Mesothelial cell of epicardium (in vitro differentiated cells): ENCODE measurements at places on chromosomes 6 and 20. TPM values are rescaled to one million over a fixed set of nuclear protein-coding genes. Genes with fewer than 3 reads are reported as not detected.

ETV7 gene
- 0.38 to 0.47 TPM (median 0.45 TPM) in 3 replicates for total RNA-seq

VNN1 gene
- total RNA-seq: not detected in 3 replicates

PTGIS gene
- total RNA-seq: 113 to 118 TPM (median 117 TPM) in 3 replicates

DLL1 gene
- total RNA-seq: 2.6 to 4.8 TPM (median 3.6 TPM) in 3 replicates

TREM2 gene
- not detected in 3 replicates for total RNA-seq

DSP gene
- 163 to 172 TPM (median 171 TPM) in 3 replicates for total RNA-seq

RAD21L1 gene
- not detected in 3 replicates for total RNA-seq

CRIP3 gene
- total RNA-seq: 2.2 to 3.4 TPM (median 2.9 TPM) in 3 replicates

COL9A3 gene
- 573 to 576 TPM (median 576 TPM) in 3 replicates for total RNA-seq

CST8 gene
- not detected in 3 replicates for total RNA-seq

TSHZ2 gene
- total RNA-seq: 28.8 to 31.0 TPM (median 29.1 TPM) in 3 replicates

- H3K27me3 ChIP-seq: no peaks in the 10 kb centered on the region
- peak overlapping the region; percentile 95 for H3K4me3 ChIP-seq
- no peak for DNase-seq
- peaks cover 8% of the 10 kb centered on the region for H3K36me3 ChIP-seq
- peaks cover 52% of the 10 kb centered on the region for H3K4me1 ChIP-seq
Measured at GRCh38 chr6:42448927-42449659, 2.6 kb downstream of the TRERF1 start.

DNA sequence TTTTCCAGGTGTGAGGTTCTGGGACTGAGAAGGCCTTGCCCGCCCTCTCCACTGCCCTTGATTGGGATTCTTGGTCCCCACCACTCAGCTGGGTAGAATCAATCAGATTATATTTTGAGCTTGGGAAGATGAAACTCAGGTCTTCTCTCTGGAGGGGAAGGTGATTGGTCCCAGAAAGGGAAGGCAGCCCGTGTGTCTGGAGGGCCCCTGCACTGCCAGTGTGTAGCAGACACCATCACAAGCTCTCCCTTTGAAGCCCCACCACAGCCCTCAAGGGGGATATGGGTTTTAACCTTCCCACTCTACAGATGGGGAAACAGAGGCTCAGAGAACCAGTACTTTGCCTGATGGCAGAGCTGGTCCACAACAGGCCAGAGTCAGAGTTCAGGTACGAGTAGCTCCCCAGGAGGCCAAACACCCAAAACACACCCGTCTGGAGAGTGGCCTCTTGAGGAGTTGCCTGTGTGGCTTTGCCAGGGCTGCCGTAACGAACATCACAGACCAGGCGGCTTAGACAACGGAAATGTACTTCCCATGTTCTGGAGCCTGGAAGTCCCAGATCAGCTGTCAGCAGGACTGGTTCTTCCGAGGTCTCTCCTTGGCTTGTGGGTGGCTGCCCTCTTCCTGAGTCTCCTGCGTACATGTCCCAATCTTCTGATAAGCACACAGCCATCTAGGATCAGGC, 205.6 kb downstream of the SYNDIG1 start:
- DNase-seq: no peak
- no peaks in the 10 kb centered on the region for H3K27me3 ChIP-seq
- H3K36me3 ChIP-seq: no peaks in the 10 kb centered on the region
- H3K27ac ChIP-seq: no peak overlapping the region
- H3K4me1 ChIP-seq: no peaks in the 10 kb centered on the region

GRCh38 chr6:153123801-153124200, 7.3 kb downstream of the RGS17 start:
- peaks cover 2% of the 10 kb centered on the region for H3K4me1 ChIP-seq
- H3K4me3 ChIP-seq: no peak overlapping the region
- peaks cover 70% of the 10 kb centered on the region for H3K27me3 ChIP-seq
- no peak overlapping the region for H3K27ac ChIP-seq
- H3K36me3 ChIP-seq: no peaks in the 10 kb centered on the region

GRCh38 chr6:167960579-167960978, 36.9 kb upstream of the KIF25 start:
- peaks cover 34% of the 10 kb centered on the region for H3K36me3 ChIP-seq
- no peak for DNase-seq
- no peak overlapping the region for H3K4me3 ChIP-seq
- H3K27ac ChIP-seq: no peak overlapping the region

DNA sequence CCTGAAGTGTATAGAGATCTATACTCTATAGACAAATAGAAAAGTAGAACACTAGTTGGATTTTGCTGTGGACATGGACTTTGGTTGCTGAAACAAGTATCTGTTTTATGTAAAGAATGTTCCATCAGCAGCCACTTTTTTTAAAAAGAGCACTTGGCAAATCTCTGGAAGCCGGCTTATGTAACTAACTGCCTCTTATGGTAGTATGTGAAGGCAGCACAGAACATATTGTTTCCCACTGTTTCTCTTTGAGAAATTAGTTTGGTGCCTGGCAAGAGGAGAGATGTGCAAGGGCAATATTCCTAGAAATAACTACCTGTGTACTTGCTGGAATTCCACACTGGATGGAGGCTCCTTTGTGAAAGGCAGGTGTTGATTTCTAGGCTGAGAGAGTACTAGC, 242.3 kb upstream of the PREP start:
- no peaks in the 10 kb centered on the region for H3K36me3 ChIP-seq
- no peaks in the 10 kb centered on the region for H3K4me1 ChIP-seq
- H3K27ac ChIP-seq: no peak overlapping the region
- no peak overlapping the region for H3K4me3 ChIP-seq

GRCh38 chr20:32918751-32919150, 60.0 kb downstream of the EFCAB8 start:
- DNase-seq: no peak
- H3K4me3 ChIP-seq: no peak overlapping the region
- peaks cover 14% of the 10 kb centered on the region for H3K27me3 ChIP-seq
- no peaks in the 10 kb centered on the region for H3K36me3 ChIP-seq

DNA sequence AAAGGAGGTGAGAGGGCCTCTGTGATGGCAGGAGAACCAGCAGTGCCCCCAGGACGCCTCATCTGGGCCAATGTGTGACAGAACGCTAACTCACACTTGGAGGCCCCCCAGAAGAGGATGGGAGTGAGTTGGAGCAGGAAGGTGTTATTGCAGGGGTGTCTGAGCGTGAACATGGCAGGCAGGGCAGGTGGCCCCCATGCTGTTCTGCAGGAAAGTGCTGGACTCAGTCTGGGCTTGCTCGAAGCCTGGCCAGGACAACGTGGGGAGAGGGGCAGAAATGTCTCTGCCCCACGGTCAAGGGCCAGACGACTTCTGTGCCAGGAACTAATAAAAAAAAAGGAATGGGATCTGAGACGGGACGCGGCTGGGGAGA, 931 bp upstream of the EBF4 start:
- peak overlapping the region; percentile 97 for H3K27ac ChIP-seq
- H3K36me3 ChIP-seq: peaks cover 7% of the 10 kb centered on the region
- no peak for DNase-seq

GRCh38 chr6:111342913-111343312, 140.1 kb downstream of the REV3L start:
- H3K27me3 ChIP-seq: no peaks in the 10 kb centered on the region
- no peak for DNase-seq
- H3K36me3 ChIP-seq: peaks cover 28% of the 10 kb centered on the region
- H3K27ac ChIP-seq: no peak overlapping the region
- H3K4me1 ChIP-seq: no peaks in the 10 kb centered on the region
- H3K4me3 ChIP-seq: no peak overlapping the region

DNA sequence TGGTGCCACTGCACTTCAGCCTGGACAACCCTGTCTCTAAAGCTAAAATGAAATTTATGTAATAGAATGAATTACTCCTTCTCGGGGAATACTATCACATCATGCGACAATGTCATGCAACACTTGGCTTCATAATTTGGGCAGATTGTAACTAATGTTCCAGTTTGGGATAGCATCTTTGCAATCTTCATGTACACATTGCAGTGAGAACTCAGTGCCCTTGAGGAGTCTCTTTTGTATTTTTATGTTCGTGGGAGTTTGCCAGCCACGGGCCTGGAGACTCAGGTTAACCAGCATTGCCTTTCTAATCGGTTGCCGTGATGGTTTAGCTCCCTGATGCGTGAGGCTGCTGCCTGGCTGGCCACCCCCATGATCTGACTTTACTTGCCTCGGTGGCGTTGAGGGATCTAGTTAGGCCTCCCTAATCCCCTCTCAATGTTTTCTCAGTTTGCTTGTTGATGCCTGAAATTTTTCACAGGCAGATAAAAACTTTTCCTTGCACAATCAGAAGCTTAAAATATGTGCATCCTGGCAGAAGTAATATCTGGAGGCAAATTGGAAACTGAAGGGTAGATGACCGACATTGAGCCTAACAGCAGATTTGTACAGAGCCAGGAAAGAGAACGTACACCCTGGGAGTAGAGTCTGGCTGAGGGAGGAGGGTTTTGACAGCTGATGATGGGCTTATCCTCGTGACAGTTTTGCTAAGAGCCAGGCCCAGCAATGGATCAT, 2.4 kb downstream of the GMPR start:
- DNase-seq: no peak
- peaks cover 13% of the 10 kb centered on the region for H3K27me3 ChIP-seq
- no peak overlapping the region for H3K27ac ChIP-seq
- H3K4me3 ChIP-seq: no peak overlapping the region

GRCh38 chr6:45814772-45815171, 200.9 kb downstream of the CLIC5 start:
- peaks cover 4% of the 10 kb centered on the region for H3K27me3 ChIP-seq
- H3K4me3 ChIP-seq: no peak overlapping the region
- H3K4me1 ChIP-seq: peaks cover 25% of the 10 kb centered on the region
- no peak overlapping the region for H3K27ac ChIP-seq

DNA sequence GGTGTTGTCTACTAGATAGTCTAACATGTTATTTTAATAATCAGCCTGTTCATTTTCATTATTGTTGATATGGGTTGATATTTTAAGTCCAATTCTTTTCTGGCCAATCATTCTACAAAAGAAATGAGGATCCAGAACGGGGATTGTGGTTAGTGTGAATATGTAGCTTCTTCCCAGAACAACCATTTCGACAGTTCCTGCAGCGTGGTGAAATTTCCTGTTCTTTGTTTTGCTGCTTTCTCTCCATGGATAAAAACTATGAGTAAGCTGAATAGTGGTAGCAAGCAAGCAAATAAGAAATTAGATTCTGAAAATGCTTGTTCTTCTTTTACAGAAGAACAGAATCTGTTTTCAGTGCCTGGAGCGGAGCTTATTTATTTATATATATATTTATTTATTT, 65.5 kb upstream of the F13A1 start:
- no peaks in the 10 kb centered on the region for H3K36me3 ChIP-seq
- H3K27me3 ChIP-seq: peaks cover 36% of the 10 kb centered on the region
- no peak for DNase-seq
- H3K4me1 ChIP-seq: peaks cover 11% of the 10 kb centered on the region
- no peak overlapping the region for H3K27ac ChIP-seq

GRCh38 chr6:108421366-108421765, 126.5 kb downstream of the AFG1L start:
- no peak for DNase-seq
- H3K4me3 ChIP-seq: no peak overlapping the region
- no peak overlapping the region for H3K27ac ChIP-seq
- H3K4me1 ChIP-seq: peaks cover 7% of the 10 kb centered on the region

- peaks cover 3% of the 10 kb centered on the region for H3K4me1 ChIP-seq
- H3K4me3 ChIP-seq: no peak overlapping the region
- no peaks in the 10 kb centered on the region for H3K27me3 ChIP-seq
- H3K36me3 ChIP-seq: peaks cover 38% of the 10 kb centered on the region
- no peak for DNase-seq
Measured at GRCh38 chr20:62347151-62347404, 20.0 kb downstream of the LAMA5 start.

GRCh38 chr20:18443886-18444285, 22.9 kb downstream of the DZANK1 start:
- no peak overlapping the region for H3K4me3 ChIP-seq
- peaks cover 11% of the 10 kb centered on the region for H3K4me1 ChIP-seq
- peaks cover 5% of the 10 kb centered on the region for H3K36me3 ChIP-seq
- no peak for DNase-seq

GRCh38 chr6:108454356-108454755, 106.4 kb upstream of the FOXO3 start:
- H3K27ac ChIP-seq: no peak overlapping the region
- no peaks in the 10 kb centered on the region for H3K36me3 ChIP-seq
- peaks cover 16% of the 10 kb centered on the region for H3K4me1 ChIP-seq

- no peak for DNase-seq
- H3K36me3 ChIP-seq: no peaks in the 10 kb centered on the region
- H3K4me1 ChIP-seq: peaks cover 14% of the 10 kb centered on the region
- no peak overlapping the region for H3K27ac ChIP-seq
- no peak overlapping the region for H3K4me3 ChIP-seq
- no peaks in the 10 kb centered on the region for H3K27me3 ChIP-seq
Measured at GRCh38 chr6:134424165-134424797, 106.4 kb upstream of the SGK1 start.

DNA sequence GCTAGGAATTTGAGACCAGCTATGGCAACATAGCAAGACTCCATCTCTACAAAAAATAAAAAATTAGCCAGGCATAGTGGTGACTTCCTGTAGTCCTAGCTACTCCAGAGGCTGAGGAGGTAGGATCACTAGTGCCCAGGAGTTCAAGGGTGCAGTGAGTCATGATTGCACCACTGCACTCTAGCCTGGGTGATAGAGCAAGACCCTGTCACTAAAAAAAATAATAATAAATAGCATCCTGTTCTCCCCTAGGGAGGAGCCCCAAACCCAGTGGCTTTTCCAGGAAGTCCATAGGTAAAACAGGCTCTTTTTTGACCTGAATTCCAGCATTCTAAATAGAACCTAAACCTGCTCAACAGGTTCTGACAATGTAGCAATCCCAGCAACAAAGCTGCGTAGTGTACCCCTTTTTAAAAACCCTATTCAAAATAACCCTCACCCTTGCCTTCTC, 192.0 kb downstream of the ALDH8A1 start:
- H3K27me3 ChIP-seq: no peaks in the 10 kb centered on the region
- DNase-seq: no peak
- no peaks in the 10 kb centered on the region for H3K36me3 ChIP-seq
- peaks cover 13% of the 10 kb centered on the region for H3K4me1 ChIP-seq
- no peak overlapping the region for H3K4me3 ChIP-seq
